ENCODE measurements at places on chromosomes 4 and X.

- no peak for DNase-seq
Observed at GRCh38 chr4:123952530-123953274, 556.1 kb downstream of the SPRY1 start.

GRCh38 chr4:22170353-22170752 lies 221.8 kb upstream of the KCNIP4 start:
- DNase-seq: no peak

- DNase-seq: no peak
Observed at GRCh38 chr4:70138751-70139150, 15.3 kb upstream of the PRR27 start.

DNA sequence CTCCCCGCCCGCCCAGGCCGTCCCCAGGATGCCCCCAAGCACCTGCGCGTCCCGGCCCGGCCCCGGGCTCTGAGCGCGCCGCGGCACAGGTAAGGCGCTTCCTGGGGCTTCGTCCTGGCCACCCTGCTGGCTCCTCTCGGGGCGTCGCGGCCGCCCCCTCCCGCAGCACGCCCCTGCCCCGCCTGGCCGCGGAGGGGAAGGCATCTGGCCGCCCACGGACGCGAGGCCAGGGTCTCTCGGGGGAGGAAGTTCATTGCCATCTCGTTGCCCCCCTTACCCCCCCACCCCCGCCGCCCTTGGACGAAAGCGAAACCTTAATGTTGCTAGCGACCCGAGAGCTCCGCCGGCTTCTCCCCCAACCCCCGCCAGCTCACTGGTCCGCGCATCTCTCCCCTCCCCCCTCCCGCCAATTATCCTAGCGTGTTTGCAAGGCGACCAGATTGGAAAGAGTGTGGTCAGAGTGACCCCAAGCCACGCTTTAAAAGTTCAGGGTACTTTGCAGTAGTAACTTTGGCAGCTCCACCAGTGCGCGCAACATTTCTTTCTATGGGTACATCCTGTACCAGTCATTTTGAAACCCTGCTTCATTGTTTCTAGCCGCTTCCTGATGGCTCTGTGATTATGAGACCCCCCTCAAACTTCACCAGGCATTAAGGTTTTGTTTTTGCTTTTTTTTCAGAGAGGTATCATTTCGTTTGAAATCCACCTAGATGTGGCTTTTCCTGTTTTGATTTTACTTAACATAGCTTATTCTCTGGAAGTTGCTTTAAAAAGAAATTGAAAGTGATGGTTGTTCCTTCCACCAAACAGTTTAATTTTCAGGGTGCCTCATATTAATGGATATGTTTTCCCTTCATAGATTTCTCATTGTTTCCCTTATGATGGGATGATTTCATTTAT lies 626 bp downstream of the TBC1D1 start:
- DNase-seq: no peak
